ENCODE measurements at places on chromosomes 7 and 10.

DNA sequence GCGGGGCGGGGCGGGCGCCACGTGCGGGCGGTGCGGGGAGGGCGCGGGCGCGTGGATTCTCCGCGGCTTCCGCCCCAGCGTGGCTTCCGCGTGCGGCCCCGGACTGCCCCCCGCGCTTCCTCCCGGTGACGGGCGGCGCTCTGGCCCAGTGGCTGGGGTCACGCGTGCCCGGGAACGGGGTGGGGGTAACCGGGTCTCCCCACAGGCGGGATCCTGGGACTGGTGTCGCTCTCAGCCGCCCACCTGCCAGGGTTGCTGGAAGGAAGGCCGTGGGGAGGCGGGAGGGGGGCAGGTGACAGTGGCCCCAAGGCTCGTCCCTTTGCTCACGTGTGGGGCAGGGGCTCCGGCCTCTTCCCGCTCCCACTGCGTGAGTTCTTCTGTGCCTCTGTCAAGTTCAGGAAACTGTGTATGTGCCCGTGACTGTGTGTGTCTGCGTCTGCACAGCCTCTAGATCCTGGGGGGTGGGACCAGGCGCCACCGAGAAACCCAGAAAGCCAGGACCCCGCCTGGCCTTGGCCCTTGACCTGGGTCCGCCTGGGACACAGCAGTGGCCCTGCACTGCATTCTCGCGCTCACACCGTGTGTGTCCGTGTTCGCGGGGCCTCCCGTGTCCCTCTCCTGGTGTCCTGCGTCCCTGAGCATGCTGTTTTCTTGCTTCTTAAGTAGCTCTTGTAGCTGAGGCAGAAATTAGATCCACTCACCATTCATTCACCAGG is 919 bp downstream of the MAFK start:
- no peak for DNase-seq

- DNase-seq = no peak
Measured at GRCh38 chr10:14322526-14323188, 8.1 kb downstream of the FRMD4A start.

DNA sequence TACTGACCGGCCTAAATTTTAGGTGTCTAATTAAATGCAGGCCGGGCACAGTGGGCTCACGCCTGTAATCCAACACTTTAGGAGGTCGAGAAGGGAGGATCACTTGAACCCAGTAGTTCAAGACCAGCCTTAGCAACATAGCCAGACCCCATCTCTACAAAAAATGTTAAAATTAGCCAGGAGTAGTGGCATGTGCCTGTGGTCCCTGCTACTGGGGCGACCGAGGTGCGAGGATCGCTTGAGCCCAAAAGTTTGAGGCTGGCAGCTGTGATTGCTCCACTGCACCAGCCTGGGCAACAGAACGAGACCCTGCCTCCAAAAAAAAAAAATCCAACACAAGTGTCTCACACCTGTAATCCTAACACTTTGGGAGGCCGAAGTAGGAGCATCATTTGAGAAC is 491 bp upstream of the SLC37A3 start:
- DNase-seq = no peak

DNA sequence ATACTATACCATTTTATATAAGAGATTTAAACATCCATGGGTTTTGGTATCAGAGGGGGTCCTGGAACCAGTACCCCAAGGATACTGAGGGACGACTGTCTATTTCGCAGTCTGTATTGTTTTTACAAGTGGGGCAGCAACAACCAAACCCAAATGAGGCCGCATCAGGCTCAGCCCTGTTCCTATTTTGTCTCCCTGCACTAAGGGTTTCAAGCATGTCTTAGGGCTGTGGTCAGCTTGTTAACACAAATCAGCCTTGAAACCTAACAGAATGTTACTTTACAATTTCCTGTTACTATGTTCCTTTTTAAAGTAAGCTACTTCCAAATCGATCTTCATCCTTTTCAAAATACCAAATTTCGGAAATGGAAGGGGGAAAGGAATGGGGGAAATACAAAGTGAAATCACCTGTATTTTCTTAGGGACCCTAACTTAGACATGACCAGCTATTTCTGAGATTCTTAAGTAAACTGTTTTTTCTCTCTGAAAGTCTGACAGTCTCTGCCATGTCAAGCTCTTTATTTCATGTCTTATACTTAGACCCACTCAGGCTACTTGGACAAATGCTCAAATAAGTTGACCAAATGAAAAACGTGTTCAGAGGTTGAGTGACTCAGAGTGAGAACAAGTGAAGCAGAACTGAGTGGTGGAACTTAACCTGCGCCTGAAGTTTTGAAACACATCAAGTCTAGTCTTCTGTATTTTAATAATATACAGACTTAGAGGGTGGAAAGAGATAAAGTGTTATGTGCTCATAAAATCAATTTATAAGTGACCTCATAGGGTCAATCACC is 75.8 kb downstream of the C1GALT1 start:
- DNase-seq = no peak

- DNase-seq = no peak
Measured at GRCh38 chr10:115141254-115141653, 48.1 kb downstream of the ATRNL1 start.

- DNase-seq = no peak
Measured at GRCh38 chr7:22413211-22413610, 56.3 kb upstream of the RAPGEF5 start.

DNA sequence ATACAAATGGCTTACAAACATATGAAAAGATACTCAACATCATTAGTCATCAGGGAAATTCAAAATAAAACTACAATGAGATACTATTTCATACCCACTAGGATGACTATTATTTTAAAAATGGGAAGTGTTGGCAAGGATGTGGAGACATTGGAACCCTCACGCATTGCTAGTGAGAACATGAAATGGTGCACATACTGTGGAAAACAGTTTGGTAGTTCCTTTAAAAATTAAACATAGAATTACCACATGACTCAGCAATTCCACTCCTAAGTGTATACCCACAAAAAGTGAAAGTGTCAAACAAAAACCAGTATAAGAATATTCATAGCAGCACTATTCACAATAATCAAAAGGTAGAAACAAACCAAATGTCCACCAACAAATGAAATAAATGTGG is 48.5 kb upstream of the SHTN1 start:
- no peak for DNase-seq
